NB4 (cell line): ENCODE measurements at places on chromosomes 3 and 15.

DNA sequence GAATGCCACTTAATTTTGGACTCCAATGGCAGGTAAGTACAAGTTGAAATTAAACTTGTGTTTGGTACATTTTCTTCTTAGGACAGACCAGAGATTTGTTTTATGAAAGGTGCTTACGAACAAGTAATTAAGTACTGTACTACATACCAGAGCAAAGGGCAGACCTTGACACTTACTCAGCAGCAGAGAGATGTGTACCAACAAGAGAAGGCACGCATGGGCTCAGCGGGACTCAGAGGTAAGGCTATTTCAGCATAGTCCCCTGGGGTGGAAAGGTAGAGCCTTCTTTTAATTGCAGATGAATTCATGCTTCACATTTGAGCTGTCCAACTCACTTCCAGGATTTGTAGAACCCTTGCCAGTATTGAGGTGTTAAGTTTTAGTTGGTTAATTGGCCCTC is 51.4 kb downstream of the ASTE1 start:
- DNase-seq = no peak

DNA sequence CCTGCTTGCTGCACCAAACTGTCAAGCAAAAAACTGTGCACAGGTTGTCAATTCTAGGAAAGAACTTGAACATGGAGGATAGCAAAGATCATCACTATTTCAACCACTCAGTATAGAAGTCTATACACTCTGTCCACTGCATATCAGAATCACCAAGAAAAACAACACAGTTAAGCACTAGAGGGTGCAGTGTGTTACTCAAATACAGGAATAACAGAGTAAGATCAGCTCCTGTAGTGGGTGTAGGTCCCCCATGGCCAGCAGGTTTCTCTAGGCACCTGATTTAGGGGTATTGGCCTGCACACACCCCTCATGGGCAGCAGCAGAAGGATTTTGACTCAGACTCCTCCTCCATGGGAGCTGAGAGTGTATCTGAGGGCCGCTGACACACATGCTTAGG is 464.1 kb downstream of the EPHA6 start:
- no peak for DNase-seq

DNA sequence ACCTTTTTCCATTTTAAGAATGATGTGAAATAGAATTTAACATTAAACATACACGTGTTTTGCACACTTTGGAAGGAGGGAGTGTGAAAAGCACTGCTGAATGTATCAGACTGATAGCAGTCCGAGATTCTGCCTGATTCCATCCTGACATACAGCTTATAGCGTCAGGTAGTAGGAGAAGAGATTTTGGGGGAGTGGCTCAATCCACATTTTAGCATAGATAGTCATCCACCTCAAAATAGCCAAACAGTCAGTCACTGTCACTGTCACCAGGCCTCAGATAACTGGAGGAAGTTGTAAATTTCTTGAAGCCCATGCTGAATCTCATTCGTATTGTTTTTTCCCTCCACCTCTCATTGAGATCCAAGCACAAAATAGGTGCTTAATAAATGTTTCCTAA is 35.4 kb upstream of the ARHGEF26 start:
- no peak for DNase-seq

- peak; percentile 31 for DNase-seq
Measured at GRCh38 chr3:100419406-100419805, 18.1 kb downstream of the LNP1 start.

GRCh38 chr3:169091196-169091823 is 572.2 kb downstream of the MECOM start:
- no peak for DNase-seq

DNA sequence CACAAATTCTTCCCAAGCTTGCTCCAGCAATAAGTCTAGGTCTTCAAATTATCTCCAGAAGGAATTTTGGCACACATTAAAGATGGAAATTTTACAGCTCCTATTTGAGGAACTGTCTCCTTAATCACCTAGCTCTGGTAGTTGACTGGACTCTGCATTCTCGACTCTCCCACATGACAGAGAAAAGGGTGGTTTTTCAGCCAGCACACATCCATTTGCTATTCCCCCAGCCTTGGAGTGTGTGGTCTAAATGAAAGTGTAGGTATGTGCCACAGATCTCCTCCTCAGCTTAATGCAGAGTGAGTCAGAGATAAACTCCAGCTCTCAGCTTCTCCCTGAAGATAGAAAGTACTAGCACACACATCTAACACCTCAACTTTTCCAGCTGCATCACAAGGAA is 62.2 kb upstream of the ALCAM start:
- no peak for DNase-seq

DNA sequence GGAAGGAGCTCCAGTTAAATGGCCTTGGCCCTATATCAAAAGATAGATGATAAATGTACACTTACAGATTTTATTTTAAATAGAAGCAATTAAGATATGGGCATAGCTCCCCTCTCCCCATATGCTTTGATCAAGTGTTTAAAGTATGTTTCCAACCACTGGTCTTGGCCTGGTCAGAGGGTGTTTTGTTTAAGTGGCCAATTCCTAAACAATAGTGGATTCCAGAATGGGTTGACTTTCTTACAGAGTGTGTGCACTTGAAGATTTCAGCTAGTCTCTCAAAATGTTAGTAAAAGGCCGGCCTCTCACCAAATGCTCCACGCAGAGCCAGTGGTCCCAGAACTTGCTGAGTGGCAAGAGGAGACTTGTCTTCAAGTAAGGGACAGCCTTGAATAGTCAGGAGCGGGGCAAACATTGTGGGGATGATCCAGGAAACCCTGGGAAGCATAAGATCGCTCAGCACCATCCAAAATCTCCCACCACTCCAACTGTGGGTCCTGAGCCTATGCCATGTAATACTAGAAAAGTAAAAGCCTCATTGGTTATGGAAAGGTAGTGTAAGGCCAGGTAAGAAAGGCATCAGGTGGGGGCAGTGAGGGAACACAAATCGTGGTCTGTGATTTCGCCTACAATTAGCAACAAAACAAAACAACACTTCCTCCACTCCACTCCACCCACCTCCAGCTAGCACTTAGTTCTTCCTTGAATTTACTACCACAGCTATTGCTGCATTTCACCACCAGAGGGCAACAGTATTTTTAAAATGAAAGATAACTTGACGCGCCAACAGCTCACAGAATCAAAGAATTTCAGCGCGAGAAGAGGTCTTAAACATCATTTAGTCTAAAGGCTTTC is 4.8 kb downstream of the RARRES1 start:
- DNase-seq = peak; percentile 73

GRCh38 chr15:68272721-68273271 is 4.7 kb upstream of the FEM1B start:
- no peak for DNase-seq

- DNase-seq = no peak
Measured at GRCh38 chr15:62105266-62105665, 38.5 kb downstream of the C2CD4A start.

- DNase-seq = peak; percentile 95
Measured at GRCh38 chr3:172511783-172512762, 11.2 kb downstream of the TNFSF10 start.

DNA sequence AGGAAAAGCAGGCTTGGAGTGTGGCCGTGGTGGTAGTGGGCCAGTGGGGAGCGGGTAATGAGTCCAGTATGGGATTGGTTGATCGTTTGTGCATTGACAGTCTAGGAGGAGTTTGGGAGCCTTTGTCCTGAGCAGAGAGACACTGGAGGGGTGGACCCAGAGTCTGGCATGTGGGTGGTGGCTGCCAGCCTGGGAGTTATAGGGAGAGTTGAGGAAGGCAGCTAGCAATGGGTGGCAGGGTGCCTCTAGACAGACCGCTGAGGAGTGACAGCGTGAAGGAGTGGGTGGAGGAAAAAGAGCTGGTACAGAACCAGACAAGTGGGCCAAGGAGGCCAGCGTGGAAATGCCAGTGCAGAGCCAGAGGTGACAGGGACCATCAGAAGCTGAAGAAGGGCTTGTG is 1.9 kb upstream of the CCK start:
- no peak for DNase-seq

- no peak for DNase-seq
Measured at GRCh38 chr3:190684776-190685175, 170.9 kb downstream of the IL1RAP start.

GRCh38 chr3:39384665-39385000 is 1.5 kb downstream of the SLC25A38 start:
- DNase-seq = no peak
